ENCODE measurements at places on chromosomes 4 and X. TPM values are rescaled to one million over a fixed set of nuclear protein-coding genes. Genes with fewer than 3 reads are reported as not detected.

The RNF128 gene
- 0.23 TPM for polyA plus RNA-seq

The RNF175 gene
- polyA plus RNA-seq: 0.59 TPM

The CT45A1 gene
- not detected for polyA plus RNA-seq

The IKBKG gene
- polyA plus RNA-seq: 28.2 TPM

- DNase-seq: no peak
Measured at GRCh38 chr4:54093324-54094240, 6.4 kb upstream of the GSX2 start.

- DNase-seq: no peak
Measured at GRCh38 chr4:157713342-157713741, 459.5 kb downstream of the GASK1B start.

GRCh38 chr4:57462843-57463242, 352.7 kb upstream of the IGFBP7 start:
- no peak for DNase-seq

GRCh38 chrX:18220786-18221185, at the start of gene BEND2:
BEND2 (minus strand) TSS chrX:18220886; CDS start chrX:18220750, 136 bp downstream.
- no peak for DNase-seq

- DNase-seq: no peak
Measured at GRCh38 chr4:69490271-69490670, 5.4 kb downstream of the UGT2B4 start.

DNA sequence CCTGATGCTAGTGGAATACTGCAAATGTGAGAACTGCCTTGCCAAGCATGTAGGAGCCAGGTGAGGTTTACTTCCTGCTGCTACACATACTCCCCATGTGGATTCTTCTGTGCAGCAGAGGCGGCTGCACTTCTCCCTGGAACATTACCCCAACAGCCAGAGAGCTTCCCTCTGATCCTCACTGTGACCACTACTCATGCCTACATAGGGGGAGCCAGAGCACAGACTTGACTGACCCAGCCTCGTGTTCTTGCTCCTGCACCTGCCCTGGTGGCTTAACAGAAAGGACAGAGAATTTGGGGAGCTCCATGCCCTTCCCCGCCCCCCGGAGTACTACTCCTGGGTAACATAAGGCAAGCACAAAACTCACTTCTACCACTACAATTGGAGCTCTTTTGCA, 38.4 kb downstream of the UGT2A2 start:
- DNase-seq: no peak

DNA sequence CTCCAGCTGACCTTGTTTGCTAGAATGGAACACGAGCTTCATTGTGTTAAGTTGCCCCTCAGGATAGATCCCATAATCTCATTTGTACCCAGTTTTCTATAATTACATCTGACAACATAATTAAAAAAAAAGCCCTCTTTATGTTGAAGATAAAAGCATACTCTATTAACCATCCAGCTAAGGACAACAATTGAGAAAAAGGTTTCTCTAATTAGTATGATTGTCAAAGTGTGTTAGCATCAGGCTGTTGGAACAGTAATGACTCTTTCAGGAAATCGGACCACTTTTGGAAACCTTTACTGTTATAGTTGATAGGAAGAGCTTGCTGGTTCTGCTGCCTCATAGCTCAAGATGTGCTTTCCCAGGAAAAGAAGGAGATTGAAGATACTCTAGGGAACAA, 172.6 kb downstream of the FHIP1A start:
- DNase-seq: no peak

DNA sequence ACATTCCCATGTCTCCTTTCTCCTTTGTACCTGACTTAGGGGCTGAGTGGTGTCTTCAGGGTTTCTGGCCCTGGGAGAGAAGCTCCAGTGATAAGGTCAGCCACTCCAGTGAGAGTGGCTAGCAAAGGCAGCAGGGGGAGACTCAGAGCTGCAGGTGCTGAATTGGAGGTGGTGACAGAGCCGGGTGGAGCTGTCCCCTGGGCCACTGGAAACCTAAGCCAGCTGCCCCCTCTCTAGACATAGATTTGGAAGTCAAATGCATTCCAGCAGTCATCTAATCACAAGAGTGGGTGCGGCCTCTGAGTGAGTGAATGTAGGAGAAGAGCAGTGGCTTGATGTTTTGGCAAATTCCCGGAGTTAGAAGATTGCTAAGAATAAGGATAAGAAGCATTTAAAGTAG, 28.5 kb downstream of the TRIM2 start:
- no peak for DNase-seq

- peak; percentile 15 for DNase-seq
Measured at GRCh38 chrX:47958761-47959342, 44.9 kb downstream of the ZNF182 start.

DNA sequence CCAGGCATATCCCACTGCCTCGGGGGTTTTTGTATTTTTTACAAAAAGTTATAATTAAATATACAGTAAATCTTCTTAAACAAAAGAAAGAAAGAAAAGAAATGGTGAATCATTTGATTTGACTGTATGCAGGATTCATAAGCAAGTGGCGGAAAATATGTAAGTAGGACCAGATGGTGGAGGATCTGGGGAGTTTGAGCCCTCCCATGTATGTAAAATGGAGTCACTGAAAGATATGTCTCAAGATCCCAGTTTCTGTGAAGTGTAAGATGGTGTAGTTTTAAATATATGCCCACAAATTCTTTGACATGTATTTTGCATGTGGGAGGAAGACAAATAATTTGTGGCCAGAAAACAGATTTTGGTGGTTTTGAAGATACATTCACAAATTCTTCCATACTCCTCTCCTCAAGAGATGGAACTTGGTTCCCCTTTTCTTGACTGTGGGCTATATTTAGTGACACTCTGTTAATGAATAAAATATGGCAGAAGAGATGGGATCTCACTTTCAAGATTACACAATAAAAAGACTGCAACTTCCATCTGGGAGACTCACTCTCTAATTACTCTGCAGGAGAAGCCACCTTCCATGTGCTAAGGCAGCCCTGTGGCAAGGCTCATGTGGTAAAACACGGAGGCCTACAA, 133.6 kb upstream of the S100G start:
- DNase-seq: no peak

DNA sequence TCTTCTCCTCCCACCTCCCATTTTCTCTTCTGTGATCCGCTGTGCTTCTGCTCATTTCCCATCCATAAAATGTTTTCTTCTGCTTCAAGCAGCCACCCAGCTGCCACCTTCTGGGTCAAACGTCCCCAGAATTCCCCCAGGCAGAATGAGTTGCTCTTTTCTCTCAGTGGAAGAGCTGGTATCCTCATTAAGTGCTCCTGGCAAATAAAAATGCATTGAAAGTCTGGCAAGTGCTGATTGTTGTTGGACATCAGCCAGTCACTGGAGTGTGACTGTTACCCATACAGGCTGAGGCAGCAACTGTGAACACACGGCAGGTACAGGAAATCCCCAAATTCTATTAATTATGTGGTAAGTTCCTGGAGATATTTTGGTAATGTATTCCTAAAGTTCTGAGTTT, 52.6 kb downstream of the LIMCH1 start:
- DNase-seq: no peak

DNA sequence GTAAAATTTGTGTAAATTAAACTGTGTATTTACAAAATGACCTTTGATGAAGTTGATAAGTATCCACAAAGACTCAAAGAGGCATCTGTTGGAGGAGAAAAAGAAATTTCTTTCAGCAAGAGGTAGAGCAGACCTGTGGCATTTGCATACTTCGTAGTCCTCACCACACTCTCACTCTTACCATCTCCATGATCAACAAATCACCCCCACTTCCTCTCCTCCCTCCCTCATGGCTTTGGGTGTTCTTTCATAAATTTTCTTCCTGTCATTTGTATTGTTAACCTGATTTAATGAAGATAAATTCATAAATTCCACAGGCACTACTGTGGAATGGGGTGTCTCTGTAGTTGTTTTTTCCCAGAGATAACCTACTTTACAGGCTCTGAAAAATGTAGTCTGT, 366.5 kb downstream of the ZNF674 start:
- no peak for DNase-seq

DNA sequence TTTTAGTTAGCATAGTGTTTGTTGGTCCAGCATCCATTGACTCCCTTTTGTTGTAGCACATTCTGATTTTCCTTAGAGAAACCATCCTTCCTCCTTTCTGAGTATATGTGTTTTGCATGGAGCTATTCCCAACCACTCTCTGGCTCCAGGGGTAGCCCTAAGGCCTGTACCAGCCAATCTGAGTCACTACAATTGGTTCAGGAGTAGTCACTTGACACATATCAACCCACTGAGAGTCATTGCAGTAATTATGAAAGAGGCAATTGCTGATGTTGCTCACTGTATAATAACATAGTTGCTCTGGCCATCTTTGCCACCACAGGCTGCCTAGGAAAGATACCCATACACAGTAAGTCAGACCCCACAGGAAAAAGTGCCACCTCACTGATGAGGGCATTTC, 71.2 kb upstream of the GRID2 start:
- no peak for DNase-seq

- DNase-seq: no peak
Measured at GRCh38 chr4:67576059-67576466, 17.5 kb downstream of the STAP1 start.

- no peak for DNase-seq
Measured at GRCh38 chr4:134276476-134276875, 74.9 kb upstream of the PABPC4L start.

DNA sequence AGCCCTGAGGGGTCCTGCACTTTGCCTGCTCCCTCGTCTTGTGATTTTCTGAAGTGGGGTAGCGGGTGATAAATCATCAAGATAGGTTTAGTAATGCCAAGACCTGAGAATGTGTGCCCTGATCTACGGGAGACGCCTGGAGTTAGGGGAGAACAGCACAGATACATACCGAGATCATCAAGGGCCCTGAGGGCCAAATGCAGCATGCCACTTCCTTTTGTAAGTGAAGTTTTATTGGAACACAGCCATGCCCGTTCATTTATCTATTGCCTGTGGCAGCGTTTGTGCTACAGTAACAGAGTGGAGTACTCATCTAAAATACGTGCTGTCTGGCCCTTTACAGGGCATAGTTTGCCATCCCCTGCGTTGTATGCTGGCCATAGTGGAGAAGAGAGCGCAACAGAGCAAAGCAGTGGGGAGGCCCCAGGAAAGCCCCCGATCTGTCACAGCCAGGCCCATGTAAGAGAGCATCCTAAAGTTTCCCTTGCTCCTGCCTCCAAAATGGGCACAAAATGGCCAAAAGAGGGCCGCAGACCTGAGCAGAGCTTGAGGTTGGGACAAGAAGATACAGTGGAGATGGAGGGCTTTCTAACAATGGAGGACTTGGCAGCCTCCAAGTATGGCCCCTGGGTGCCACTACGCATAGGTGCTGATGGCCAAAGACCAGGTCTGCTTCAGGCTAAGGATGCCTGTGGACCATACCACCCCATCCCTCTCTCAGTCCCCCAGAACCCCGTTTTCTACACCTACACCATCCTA, 167.0 kb downstream of the SMIM20 start:
- no peak for DNase-seq

GRCh38 chr4:182805321-182805720, 111.9 kb downstream of the DCTD start:
- DNase-seq: no peak

GRCh38 chrX:9160698-9161329, 126.9 kb upstream of the FAM9B start:
- DNase-seq: no peak

- no peak for DNase-seq
Measured at GRCh38 chrX:106933538-106933961, 13.3 kb downstream of the CLDN2 start.

- peak; percentile 86 for DNase-seq
Measured at GRCh38 chrX:154546354-154547244, at the start of gene G6PD. G6PD (minus strand) TSS chrX:154546846; CDS start chrX:154546155, 691 bp downstream.
